ENCODE measurements at places on chromosomes 4 and X. TPM values are rescaled to one million over a fixed set of nuclear protein-coding genes. Genes with fewer than 3 reads are reported as not detected.
A peak's percentile ranks its signal among the peaks of the same experiment; 100 is the strongest.

ZIC3 gene
- 78.0 TPM for total RNA-seq

SPANXA1 gene
- not detected for total RNA-seq

FAM47E gene
- 1.4 TPM for total RNA-seq

DNA sequence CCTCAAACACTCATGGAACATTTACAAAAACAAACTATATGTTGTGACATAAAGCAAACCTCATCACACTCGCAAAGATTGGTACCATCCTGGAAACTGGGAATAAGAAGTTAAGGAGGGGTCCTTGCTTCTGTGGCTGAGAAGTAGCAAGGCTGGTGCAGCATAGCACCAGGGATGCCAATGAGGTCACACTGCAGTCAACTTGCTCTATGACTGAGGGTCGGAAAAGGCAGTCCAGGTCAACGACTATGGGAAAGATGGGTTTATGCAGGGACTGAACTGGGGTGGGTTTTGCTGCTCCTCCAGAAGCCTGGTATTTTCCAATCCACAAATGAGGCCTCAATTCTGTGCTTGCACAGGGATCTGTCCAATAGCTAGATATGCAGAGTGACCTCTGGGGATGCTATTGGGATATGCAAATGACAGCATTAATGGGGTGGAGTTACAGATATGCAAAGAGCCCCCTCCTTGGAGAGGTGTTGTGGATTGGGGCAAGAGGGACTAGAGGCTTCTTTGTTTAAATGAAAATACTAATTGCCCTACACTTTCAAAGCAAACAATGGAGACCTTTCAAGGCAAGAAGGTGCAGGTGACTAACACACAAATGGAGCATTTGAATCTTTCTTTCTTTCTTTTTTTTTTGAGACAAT lies 7.2 kb upstream of the IL13RA1 start:
- peaks cover 28% of the 10 kb centered on the region for H3K4me1 ChIP-seq
- peaks cover 42% of the 10 kb centered on the region for H3K27me3 ChIP-seq
- H3K4me3 ChIP-seq: no peak overlapping the region

- 0 out of 2 replicates have a peak overlapping the region, but pooled peaks have one; percentile 27 for H3K27ac ChIP-seq
- DNase-seq: peak; percentile 59
- peaks cover 30% of the 10 kb centered on the region for H3K4me1 ChIP-seq
- peak overlapping the region; percentile 83 for H3K4me3 ChIP-seq
- H3K27me3 ChIP-seq: peaks cover 23% of the 10 kb centered on the region
- no peaks in the 10 kb centered on the region for H3K36me3 ChIP-seq
Measured at GRCh38 chr4:44447563-44448504, 775 bp downstream of the KCTD8 start.

HADH gene
- total RNA-seq: 46.8 TPM

CAPN6 gene
- total RNA-seq: 4.0 TPM

DNA sequence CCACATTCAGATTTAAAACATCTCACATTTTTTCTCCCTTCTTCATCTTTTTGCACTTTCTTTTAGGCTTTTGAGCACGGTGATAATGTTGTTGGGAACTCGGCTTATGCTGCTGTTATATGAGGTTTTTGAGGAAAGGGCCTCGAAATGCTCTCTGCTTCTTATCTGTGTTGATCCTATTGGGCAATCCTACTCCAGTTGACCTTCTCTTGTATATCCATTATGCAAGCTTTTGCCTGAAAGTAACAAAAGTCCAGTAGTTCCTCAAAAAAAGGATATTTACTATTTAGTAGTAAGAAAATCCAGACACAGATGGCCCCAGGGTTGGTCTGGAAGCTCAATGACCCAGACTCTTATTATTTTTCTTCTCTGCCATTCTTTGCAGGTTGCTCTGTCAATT lies 57.7 kb upstream of the SPANXB1 start:
- H3K4me1 ChIP-seq: no peaks in the 10 kb centered on the region
- H3K27ac ChIP-seq: no peak overlapping the region
- 0 out of 2 replicates have a peak, but pooled peaks cover 2% of the 10 kb centered on the region for H3K36me3 ChIP-seq
- DNase-seq: no peak
- no peak overlapping the region for H3K4me3 ChIP-seq

DNA sequence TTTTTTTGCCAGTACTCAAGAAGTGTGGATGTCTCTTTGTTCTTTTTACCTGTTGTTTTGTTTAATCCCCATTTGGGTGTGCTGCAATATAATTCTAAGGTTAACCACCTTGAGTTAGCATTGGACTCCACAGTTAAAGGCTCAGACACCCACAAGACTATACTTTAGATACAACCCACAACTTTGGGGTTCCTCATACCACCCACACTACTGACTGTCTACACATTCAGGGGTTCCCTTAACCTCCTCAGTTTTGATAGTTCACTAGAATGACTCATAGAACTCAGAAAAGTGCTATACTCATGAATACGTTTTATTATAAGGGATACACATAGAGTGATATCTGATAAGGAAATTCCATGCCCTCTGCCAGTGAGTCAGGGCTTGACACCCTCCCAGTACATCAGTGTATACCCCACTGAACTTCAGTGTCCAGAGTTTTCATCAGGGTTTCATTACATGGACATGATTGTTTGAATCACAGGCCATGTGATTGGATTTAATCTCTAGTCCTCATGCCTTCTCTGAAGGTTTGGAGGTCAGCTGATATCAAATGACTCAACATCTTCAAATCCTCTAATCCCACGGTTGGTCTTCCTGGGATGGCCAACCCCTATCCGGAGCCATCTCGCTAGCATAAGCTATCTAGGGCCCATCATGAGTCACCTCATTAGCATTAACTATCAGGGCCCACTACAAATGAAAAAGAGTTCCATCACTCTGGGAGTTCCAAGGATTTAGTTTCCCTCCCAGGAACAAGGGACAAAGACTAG lies 357.7 kb upstream of the EMCN start:
- H3K4me1 ChIP-seq: peaks cover 11% of the 10 kb centered on the region
- H3K27me3 ChIP-seq: no peaks in the 10 kb centered on the region
- no peak overlapping the region for H3K27ac ChIP-seq
- H3K36me3 ChIP-seq: no peaks in the 10 kb centered on the region
- no peak for DNase-seq
- no peak overlapping the region for H3K4me3 ChIP-seq

DNA sequence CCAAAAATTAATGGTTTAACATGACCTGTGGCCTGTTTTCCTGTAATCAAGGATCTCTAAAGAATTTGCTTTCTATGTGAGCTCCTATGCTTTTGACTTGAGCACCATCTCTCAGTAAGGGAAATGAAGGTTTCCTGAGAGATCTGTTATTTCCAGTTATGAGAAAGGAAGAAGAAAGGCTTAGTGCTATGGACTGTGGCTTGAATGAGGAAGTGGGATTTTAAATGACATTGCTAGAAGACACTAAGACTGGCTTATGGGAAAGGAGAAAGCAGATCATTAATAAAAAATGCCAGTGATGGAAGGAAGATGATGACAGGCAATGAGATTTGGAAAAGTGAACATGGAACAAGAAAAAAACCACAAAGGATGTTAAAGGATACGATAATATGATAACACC lies 285.4 kb downstream of the OPHN1 start:
- no peaks in the 10 kb centered on the region for H3K27me3 ChIP-seq
- H3K27ac ChIP-seq: no peak overlapping the region
- H3K4me3 ChIP-seq: no peak overlapping the region
- H3K36me3 ChIP-seq: no peaks in the 10 kb centered on the region
- DNase-seq: no peak

DNA sequence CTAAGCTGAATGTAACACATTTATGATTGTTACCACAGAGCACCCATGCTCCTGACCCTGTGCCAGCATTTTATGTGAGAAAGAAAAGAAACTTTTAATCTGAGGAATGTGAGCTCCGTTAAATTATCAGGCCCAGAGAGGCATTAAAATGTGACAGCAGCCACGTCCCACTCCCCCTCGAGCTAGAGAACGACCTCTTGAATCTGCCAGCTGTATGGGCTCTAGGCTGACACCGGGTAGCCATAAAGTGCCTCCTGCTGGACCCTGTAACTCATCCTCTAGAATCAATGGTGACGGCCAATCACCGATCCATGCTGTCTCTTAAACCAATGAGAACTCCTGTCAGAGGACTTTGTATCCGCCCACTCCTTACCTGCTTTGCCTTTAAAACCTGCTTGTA lies 110.2 kb upstream of the ADRA2C start:
- no peak overlapping the region for H3K4me3 ChIP-seq
- H3K36me3 ChIP-seq: no peaks in the 10 kb centered on the region
- peaks cover 17% of the 10 kb centered on the region for H3K4me1 ChIP-seq
- DNase-seq: peak; percentile 34
- H3K27me3 ChIP-seq: no peaks in the 10 kb centered on the region

TRIM2 gene
- 42.0 TPM for total RNA-seq

- no peaks in the 10 kb centered on the region for H3K36me3 ChIP-seq
- no peak overlapping the region for H3K27ac ChIP-seq
- no peak overlapping the region for H3K4me3 ChIP-seq
- H3K27me3 ChIP-seq: no peaks in the 10 kb centered on the region
Measured at GRCh38 chr4:25441519-25442117, 64.6 kb downstream of the ANAPC4 start.

DNA sequence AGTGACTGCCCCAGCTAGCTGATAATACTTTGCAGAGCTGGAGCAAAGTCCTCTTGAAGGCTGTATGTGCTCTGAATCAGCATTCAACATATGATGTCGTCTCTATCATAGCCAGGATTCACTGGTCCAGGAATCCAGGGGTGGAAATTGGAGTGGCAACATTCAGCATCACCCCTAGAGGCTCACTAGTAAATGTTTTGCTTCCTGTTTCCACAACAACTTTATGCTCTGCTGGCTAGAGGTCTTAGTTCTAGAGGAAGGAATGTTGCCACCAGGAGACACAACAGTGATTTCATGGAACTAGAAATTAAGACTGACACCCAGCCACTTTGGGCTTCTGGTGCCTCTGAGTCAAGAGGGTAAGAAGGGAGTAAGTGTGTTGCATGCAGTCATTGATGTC lies 11.3 kb downstream of the MAGEA1 start:
- H3K4me1 ChIP-seq: no peaks in the 10 kb centered on the region
- no peaks in the 10 kb centered on the region for H3K36me3 ChIP-seq
- H3K27me3 ChIP-seq: peaks cover 4% of the 10 kb centered on the region
- DNase-seq: no peak

LYAR gene
- total RNA-seq: 36.8 TPM
